ENCODE measurements at places on chromosomes 7 and 10.

GRCh38 chr7:42080841-42081586 is 156.0 kb downstream of the GLI3 start:
- DNase-seq, result no peak

DNA sequence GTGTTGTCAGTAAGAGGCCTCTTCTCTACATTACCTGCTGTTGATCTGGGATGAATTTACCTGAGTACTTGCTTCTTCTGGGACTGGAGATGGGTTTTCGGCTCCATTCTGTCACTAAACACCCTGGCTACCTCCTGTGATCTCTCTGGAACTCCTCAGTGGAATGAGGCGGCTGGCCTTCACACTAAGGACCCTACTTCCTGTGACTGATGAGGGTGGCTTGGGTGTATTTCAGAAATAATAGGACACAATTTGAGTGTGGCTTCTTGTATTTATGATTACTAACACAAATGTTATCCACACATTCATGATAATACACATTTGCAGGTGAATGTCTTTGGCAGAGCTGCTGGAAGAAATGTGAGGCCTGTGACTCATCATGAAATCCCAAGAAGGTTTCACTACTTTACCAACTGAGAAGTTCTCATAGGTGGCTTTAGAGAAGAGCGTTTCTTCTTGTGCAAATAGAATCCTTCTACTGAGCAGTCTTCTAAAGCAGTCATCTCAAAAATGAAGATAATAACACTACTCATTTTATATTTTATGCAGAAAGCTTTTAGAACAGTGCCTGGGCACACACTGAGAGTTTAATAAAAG is 21.3 kb upstream of the EVX1 start:
- DNase-seq, result no peak

DNA sequence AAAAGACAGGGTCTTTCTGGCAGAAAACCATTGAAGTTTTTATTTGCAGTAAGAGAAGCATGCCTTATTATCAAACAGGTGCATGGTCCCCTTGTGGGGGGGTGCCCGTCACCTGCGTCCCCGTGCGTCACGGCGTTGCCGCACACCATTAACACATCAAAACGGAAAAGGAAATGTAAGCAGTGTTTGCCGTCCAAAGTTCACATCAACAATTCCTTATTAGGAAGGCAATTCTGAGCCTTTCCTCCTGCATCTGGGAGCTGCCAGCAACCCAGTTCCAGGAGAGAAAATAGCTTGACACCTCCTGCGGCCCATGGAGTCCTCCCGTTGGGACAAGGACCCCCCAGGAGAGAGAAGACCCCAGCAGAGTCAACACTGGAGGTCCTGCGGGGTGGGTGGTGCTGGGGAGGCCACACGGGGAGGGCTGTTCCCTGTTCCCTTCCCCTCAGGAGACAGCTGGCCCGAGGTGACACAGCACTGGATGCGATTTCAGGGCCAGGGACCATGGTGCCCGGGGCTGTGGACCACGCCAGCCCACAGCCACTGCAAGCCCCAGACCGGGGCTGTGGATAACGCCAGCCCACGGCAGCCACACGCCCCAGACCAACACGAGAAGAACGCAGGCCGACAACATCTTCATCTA is 39.5 kb downstream of the DIP2C start:
- DNase-seq, result no peak

DNA sequence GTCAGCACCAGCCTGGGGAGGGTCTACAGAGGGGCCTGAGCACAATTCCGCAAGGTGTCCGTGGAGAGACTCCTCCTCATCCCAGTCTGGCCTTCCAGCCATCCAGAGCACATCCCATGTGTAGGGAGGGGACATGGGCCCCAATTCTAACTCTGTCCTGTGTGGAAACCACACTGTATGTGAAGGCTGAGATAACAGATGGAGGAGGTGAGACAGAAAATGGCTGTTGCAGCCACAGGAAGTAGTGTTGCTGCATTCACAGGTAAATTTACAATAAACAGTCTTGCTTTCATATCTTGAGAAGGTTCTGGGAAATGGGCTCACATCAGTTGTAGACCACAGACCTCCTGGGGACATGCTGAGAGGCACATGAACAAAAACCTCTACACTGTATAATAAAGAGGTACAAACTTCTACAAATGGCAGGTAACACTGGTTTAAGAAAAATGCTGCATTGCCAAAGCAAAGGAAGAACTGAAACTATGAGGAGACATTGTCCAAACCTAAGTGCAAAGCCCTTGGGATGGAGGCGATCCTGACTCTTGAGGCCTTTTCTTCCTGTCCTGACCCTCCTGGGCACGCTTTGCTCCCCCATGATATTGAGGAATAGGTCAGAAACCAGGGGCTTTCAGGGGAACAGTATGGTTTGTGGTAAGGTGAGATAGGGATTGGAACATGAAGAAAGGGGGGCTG is 21.6 kb upstream of the GIMAP2 start:
- no peak for DNase-seq

- DNase-seq, result no peak
Measured at GRCh38 chr10:44685747-44686146, 225.4 kb upstream of the TMEM72 start.

DNA sequence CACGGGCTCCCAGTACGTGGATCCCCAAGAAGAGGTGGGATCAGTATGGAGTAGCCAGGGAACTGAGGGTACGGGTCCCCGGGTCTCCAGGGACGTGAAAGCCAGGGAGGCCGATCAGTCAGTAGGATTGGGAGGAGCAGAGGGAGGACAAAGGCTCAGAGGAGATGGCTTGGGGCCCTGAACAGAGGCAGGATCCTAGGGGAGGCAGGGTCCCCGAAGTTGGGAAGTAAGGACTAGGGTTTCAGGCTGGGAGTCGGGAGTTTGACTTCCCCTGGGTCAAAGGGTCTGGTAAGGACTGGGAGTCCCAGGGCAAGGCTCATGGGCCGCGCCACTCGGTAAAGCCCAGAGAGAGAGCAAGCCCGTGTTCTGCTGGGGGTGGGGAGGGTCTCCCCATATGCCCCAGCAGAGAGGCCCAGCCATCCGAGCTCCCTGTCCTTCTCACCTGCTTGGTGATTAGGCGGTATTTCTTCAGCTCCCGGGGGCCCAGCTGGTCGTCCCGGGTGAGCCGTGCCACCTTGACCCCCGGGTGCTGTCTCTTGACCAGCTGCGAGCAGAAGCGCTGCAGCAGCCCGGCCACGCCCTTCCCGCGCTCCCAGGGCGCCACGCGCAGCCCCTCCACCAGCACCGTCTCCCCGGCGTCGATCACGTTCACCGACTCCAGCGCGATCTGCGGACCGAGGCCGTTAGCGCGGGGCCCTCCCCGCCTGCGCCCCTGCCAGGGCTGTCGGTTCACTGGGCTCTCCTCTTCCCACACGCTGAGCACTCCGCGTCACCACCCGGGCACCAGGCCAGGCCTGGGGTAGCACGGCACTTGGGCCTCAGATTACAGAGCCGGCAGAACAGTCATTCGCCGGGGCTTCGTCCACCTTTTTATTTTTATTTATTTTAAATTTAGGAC is 7.0 kb downstream of the NAT16 start:
- no peak for DNase-seq

GRCh38 chr7:133948588-133948987 is 178.6 kb upstream of the LRGUK start:
- no peak for DNase-seq

- DNase-seq, result no peak
Measured at GRCh38 chr7:94043299-94043698, 39.1 kb upstream of the BET1 start.

GRCh38 chr10:22723343-22723779 is 9.0 kb upstream of the PIP4K2A start:
- no peak for DNase-seq

DNA sequence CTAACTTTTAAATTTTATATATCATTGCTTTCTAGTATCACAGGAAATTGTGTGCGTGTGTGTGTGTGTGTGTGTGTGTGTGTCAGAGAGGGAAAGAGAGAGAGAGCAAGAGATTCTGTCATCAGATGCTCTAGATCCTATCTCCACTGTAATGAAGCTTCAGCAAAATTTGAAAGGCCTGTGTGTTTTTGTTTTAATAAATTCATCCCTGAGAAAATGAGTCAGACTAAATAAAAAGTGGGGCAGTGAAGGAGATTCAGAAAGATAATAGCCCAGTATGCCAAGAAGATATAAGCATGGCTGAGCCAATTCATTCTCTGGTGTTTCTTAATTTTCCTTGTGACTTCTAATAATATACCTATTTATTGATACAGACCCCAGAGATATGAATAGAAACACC is 184.2 kb upstream of the TMEM196 start:
- DNase-seq, result peak; percentile 28

Measured in BJ (cell line).